ENCODE measurements at places on chromosomes 6 and 20.

- DNase-seq = no peak
Observed at GRCh38 chr6:96520171-96521115, 1.2 kb upstream of the UFL1 start.

- no peak for DNase-seq
Observed at GRCh38 chr20:45497971-45498494, 17.4 kb downstream of the SPINT3 start.

DNA sequence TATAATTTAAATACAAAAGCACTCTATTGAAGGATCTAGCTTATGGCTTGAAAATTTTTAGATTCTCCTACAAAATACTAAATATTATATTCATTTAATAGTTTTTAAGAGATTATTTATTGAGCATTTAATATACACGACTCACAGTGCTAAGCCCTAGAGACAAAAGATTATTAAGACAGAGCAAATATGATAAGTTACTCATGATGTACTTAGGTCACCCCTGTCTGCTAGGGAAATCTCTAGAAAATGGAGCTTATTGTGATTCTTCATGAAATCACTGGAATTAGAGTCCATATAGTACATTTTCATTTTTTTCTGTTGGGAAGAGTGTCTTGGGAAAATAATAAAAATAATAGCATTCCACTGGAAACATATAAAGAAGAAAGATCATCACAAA, 37.8 kb downstream of the BEND6 start:
- no peak for DNase-seq

GRCh38 chr6:28105245-28105639, 19.2 kb upstream of the ZSCAN16 start:
- DNase-seq = no peak

GRCh38 chr6:104123227-104123626, 736.5 kb downstream of the HACE1 start:
- DNase-seq = no peak

GRCh38 chr6:2763345-2763841, 1.8 kb upstream of the WRNIP1 start:
- no peak for DNase-seq

DNA sequence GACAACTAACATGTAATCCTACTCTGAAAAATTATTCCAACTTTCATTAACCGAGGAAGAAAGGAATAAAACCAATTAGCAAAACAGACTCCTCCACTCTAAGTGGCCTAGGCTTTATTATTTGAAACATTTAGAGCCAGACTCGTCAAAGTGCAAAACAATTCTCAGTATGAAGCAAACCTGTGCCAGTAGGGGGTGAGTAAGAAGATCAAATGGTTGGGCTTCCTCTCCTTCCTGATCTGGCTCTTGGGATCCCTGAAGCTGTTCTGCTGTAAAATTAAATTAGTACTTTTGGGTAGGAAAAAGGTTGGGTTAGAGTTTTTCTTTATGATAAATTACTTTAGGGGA, 177.6 kb upstream of the MAN1A1 start:
- no peak for DNase-seq

All from KBM-7 (cell line).